Anterior cingulate cortex (tissue), 58 donors: ENCODE measurements at places on chromosomes 3 and 15.

DNA sequence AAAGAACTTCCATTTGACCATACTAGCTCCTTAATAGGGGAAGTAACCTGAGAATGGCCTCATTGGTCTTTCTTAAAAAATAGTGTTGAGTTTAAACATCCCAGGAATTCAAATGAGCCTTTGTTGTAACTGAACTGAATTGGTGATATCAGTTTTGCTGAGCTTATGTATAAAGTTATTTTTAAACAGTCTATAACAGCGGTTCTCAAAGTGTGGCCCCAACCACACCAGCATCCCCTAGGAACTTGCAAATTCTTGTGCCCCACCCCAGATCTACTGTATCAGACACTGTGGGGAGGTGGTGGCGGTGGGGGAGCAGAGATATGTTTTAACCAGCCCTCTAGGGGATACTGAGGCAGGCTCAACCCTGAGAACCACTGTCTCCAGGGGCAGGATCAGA lies 57.0 kb downstream of the LMCD1 start:
- no peak for DNase-seq

- DNase-seq, result no peak
These were observed 318.0 kb downstream of the GBE1 start for GRCh38 chr3:81443457-81443782.

DNA sequence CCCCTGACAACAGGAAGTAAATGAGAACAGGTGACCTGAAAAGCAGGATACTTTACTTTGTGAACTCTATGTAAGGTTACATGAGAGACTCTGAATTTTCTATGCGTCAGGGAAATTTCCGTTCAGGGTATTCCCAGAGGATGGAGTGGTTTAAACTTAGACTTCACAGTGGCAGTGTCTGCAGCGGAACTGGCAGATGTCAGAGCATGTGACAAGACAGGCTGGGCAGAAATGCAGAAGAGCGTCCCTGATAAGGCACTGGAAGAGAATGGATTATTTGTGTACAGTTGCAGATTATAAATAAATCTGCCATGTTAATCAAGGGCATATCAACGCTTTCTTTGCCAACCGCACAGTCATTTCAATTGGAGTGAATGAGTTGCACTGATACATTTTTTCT lies 598.4 kb upstream of the ZNF717 start:
- DNase-seq, result no peak

- DNase-seq, result no peak
These were observed 252.0 kb downstream of the CLSTN2 start for GRCh38 chr3:140187028-140187427.

DNA sequence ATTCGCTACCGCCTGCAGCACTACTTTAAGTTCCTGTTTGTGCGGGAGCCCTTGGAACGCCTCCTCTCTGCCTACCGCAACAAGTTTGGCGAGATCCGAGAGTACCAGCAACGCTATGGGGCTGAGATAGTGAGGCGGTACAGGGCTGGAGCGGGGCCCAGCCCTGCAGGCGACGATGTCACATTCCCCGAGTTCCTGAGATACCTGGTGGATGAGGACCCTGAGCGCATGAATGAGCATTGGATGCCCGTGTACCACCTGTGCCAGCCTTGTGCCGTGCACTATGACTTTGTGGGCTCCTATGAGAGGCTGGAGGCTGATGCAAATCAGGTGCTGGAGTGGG lies 995 bp downstream of the CHST14 start:
- DNase-seq, result no peak

GRCh38 chr15:68583321-68583720 lies 4.5 kb downstream of the CORO2B start:
- DNase-seq, result no peak

- no peak for DNase-seq
These were observed 63.9 kb downstream of the GLCE start for GRCh38 chr15:69224383-69224782.

GRCh38 chr15:33934396-33934795 lies 33.9 kb upstream of the CHRM5 start:
- no peak for DNase-seq
